ENCODE measurements at places on chromosomes 6 and 20.

GRCh38 chr6:16872543-16873235 lies 111.4 kb upstream of the ATXN1 start:
- DNase-seq, result no peak

- DNase-seq, result no peak
Measured at GRCh38 chr20:54113566-54113965, 43.2 kb upstream of the BCAS1 start.

GRCh38 chr20:59576216-59576953 lies 28.0 kb upstream of the PHACTR3 start:
- no peak for DNase-seq

GRCh38 chr6:10383331-10384090 lies 31.4 kb downstream of the TFAP2A start:
- DNase-seq, result no peak

DNA sequence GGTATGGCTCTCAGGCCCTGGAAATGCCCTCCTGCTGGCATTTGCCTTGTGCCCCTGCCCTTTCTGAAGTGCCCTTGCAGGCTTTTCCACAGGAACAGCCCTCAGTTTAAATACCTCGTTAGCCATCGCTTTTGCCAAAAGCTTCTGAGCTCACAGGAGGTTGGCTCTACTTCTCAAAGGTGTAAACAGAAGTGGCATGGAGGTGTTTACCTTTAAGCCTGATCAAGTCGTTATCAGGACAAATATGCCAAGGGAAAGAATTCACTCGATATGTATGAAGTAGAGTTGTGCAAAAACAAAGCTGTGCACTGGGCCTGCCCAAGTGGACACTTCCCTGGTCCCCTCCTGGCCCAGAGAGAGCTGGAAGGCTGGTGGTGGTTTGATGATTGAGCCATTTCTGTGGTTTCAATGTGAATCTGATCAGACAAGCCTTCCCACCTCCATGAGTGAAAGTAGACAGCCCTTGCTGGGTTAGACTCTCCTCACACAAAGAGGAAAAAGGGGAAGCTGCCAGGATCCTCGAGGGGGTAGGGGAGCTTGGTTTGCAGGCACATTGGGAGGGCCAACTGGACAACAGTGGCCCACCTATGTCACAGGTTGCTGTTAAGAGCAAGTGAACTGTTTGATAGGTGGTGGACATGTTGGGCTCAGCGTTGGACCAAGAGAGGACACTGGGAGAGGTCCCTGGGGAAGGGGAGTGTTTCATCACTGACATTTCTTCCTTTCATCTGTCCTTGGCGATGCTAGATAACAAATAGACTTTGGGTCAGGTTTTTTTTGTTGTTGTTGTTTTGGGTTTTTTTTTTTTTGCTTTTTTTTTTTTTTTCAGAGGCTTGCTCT lies 98.7 kb downstream of the ZDHHC14 start:
- DNase-seq, result no peak

DNA sequence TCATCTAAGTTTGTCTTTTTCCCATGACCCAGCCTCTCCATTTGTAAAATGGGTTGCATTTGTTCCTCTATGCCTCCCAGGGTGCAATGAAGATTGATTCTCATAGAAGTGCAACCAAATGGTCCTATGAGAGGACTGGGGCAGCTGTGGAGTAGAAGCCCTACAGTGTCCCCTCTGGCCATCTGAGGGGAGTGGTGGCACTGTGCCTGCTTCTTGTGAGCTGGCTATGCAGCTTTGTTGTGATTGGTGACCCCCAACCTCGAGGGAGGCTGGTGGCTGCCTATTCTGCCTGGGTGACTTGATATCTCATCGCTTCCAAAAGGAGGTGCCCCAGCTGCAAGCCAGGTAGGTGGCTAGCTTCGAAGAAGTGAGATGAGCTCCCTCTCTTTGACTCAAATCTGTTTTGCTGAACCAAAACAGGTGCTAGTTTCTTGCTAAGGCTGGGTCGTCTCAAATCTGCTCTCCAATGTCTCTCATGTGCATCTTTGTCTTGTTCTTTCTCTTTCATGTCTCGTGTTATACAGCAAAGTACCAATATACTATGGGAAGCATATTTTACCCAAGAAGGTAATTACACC lies 33.9 kb downstream of the TXLNB start:
- DNase-seq, result no peak

GRCh38 chr6:82711105-82711827 lies 347.6 kb downstream of the TPBG start:
- no peak for DNase-seq

DNA sequence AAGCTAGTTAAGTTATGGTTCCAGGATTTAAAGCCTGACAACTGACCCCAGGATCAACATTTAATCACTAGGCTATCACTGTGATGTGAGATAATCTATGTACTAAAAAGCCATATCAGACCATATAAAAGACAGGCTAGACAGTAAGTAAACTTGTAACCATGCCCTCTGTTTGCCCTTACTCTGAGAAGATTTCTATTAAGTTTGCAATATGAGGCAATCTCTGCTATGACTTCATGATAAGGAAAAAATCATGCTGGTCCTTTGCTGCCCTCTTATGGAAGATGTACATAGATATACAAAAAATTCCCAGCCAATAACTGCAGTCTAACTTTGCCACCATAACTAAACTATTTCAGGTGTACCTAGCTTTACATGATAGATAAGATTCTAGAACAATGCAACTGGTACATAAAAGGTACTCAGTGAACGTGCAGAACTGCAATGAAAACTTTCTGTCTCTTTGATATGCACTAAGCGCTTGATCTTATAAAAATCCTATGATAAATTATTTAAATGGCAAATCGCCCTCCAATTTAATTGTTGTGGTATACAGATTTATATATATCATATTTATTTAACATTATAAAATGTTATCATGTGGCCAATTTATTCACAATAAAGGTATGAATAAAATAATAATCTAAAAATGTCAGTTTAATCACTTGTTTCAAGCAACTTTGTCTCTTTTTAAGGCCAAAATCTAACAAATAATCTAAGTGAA lies 70.5 kb downstream of the FAM217A start:
- DNase-seq, result peak; percentile 95

DNA sequence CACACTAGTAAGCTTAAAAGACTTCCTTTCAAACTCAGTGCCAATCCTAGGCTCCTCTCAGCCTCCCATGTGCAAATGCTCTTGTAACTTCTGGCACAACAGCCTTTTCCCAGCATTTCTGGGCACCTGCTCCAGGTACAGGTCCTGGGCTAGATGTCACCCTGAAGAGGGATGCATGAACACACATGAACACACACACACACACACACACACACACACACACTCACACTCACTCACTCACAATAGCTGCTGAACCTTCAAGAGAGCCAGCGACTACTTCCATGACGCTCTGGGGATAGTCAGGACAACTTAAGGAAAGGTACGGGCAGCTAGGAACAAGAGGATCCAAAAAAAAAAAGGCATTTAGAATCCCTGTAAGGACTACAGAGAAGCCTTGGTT lies 122.8 kb downstream of the INSM1 start:
- DNase-seq, result no peak

All from AML-193 (cell line).